Upper lobe of right lung (tissue), 1 donor: ENCODE measurements at places on chromosomes 13 and 19. TPM values are rescaled to one million over a fixed set of nuclear protein-coding genes. Genes with fewer than 3 reads are reported as not detected.

GRCh38 chr13:97435794-97436193, 1.8 kb downstream of the RAP2A start:
- H3K4me3 ChIP-seq = peak overlapping the region; percentile 85
- H3K36me3 ChIP-seq = no peaks in the 10 kb centered on the region
- H3K27ac ChIP-seq = no peak overlapping the region
- H3K27me3 ChIP-seq = no peaks in the 10 kb centered on the region
- H3K4me1 ChIP-seq = peaks cover 33% of the 10 kb centered on the region

Gene LENG9
- total RNA-seq = 7.2 TPM

GRCh38 chr19:39592381-39592780, 9.9 kb upstream of the LGALS13 start:
- no peak overlapping the region for H3K27ac ChIP-seq
- no peak for DNase-seq
- H3K4me3 ChIP-seq = no peak overlapping the region
- H3K36me3 ChIP-seq = no peaks in the 10 kb centered on the region
- no peaks in the 10 kb centered on the region for H3K27me3 ChIP-seq
- H3K4me1 ChIP-seq = no peaks in the 10 kb centered on the region

- H3K27me3 ChIP-seq = no peaks in the 10 kb centered on the region
- no peaks in the 10 kb centered on the region for H3K4me1 ChIP-seq
- no peak for DNase-seq
Measured at GRCh38 chr13:69947582-69947981, 160.0 kb upstream of the ATXN8OS start.

DNA sequence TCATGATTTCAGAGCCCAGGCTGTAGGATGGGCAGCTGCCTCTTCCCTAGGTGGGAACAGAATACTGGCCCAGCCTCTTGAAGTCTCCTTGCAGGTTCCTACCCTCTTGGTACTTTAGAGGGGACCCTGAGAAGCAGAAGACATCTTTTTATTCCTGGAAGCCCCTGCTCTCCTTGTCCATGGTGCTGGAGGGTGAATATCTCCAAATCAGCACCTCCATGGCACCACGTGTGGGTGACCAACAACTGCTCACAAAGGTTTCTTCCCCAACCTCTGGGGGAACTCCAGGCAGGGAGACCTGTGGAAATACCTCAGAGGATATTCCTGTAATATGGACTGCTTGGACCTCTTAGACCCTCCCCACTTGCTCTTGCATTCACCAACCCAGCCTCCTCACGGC, 48.1 kb upstream of the TSHZ3 start:
- H3K4me3 ChIP-seq = no peak overlapping the region
- H3K27me3 ChIP-seq = no peaks in the 10 kb centered on the region
- no peak overlapping the region for H3K27ac ChIP-seq
- H3K4me1 ChIP-seq = no peaks in the 10 kb centered on the region
- DNase-seq = no peak

GRCh38 chr19:39372941-39373340, 18.0 kb downstream of the PAF1 start:
- H3K4me3 ChIP-seq = no peak overlapping the region
- DNase-seq = peak; percentile 25
- peaks cover 77% of the 10 kb centered on the region for H3K36me3 ChIP-seq
- peaks cover 22% of the 10 kb centered on the region for H3K4me1 ChIP-seq
- no peaks in the 10 kb centered on the region for H3K27me3 ChIP-seq

GRCh38 chr19:38653028-38653571, 5.7 kb downstream of the ACTN4 start:
- peak overlapping the region; percentile 80 for H3K27ac ChIP-seq
- H3K36me3 ChIP-seq = peaks cover 4% of the 10 kb centered on the region
- no peaks in the 10 kb centered on the region for H3K27me3 ChIP-seq
- no peak overlapping the region for H3K4me3 ChIP-seq

DNA sequence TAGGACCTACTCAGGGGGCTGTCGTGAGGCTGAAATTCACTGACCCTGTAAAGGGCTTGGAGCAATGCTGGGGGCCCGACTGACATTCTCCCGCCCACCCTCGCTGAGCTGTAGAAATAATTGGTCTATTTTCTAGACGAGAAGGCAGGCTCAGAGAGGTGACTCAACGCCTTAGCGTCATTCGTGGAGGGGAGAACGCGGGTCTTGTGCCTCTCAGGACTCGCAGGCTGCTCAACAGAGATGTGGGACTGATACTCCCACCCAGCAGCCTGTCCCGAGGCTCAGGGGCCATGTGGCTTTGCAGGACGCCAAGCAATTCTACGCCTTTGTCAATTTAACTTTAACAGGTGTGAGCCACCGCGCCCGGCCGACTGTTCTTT, 23.6 kb upstream of the ASPDH start:
- no peaks in the 10 kb centered on the region for H3K36me3 ChIP-seq
- H3K4me1 ChIP-seq = no peaks in the 10 kb centered on the region
- peaks cover 11% of the 10 kb centered on the region for H3K27me3 ChIP-seq
- H3K4me3 ChIP-seq = no peak overlapping the region
- H3K27ac ChIP-seq = no peak overlapping the region
- DNase-seq = no peak

GRCh38 chr13:99565478-99566124, 64.3 kb downstream of the TM9SF2 start:
- no peaks in the 10 kb centered on the region for H3K4me1 ChIP-seq
- H3K27ac ChIP-seq = no peak overlapping the region
- no peak for DNase-seq
- H3K36me3 ChIP-seq = peaks cover 41% of the 10 kb centered on the region

GRCh38 chr19:1066251-1066747, 668 bp upstream of the ARHGAP45 start:
- H3K36me3 ChIP-seq = no peaks in the 10 kb centered on the region
- no peaks in the 10 kb centered on the region for H3K27me3 ChIP-seq
- H3K4me1 ChIP-seq = peaks cover 54% of the 10 kb centered on the region
- H3K4me3 ChIP-seq = peak overlapping the region; percentile 62

Gene CEACAM20
- total RNA-seq = 0.35 TPM

DNA sequence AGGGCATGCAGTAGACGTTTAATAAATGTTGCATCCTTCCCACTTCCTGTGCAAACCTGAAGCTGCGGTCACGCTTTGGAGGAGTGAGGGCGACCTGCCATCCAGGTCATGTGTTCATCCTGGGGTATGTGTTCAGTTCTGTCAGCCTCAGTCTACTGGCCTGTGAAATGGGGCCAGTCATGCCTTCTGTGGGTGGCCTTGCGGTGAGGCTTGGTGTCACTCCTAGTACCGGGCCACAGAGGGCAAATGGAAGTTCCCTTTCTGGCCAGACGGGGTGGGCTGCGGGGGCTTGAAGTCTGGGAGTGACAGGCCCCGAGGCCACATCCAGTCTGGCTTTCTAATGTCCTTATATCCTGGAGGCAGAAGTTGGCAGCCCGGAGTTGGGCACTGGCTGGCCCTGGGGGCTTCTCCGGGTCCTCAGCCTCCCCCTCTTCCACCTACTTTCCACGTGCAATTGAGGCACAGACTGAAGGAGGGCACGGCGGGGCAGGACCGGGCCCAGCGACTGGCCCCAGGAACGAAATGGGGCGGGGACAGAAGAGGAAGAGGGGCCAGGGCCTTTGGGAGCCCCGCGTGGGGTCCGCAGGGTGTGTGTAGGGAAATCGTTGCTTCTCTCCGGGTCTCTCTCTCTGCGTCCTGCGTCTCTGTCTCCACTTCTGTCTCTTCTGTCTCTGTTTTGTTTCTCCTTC, 11.1 kb downstream of the PDE4A start:
- peak overlapping the region; percentile 86 for H3K4me3 ChIP-seq
- peak overlapping the region; percentile 74 for H3K27ac ChIP-seq
- peak; percentile 82 for DNase-seq
- H3K36me3 ChIP-seq = no peaks in the 10 kb centered on the region

- DNase-seq = no peak
- no peak overlapping the region for H3K4me3 ChIP-seq
- H3K4me1 ChIP-seq = no peaks in the 10 kb centered on the region
- no peaks in the 10 kb centered on the region for H3K36me3 ChIP-seq
- H3K27ac ChIP-seq = no peak overlapping the region
Measured at GRCh38 chr13:67554286-67554685, 324.1 kb upstream of the PCDH9 start.

Gene ZNF541
- 0.26 TPM for total RNA-seq

DNA sequence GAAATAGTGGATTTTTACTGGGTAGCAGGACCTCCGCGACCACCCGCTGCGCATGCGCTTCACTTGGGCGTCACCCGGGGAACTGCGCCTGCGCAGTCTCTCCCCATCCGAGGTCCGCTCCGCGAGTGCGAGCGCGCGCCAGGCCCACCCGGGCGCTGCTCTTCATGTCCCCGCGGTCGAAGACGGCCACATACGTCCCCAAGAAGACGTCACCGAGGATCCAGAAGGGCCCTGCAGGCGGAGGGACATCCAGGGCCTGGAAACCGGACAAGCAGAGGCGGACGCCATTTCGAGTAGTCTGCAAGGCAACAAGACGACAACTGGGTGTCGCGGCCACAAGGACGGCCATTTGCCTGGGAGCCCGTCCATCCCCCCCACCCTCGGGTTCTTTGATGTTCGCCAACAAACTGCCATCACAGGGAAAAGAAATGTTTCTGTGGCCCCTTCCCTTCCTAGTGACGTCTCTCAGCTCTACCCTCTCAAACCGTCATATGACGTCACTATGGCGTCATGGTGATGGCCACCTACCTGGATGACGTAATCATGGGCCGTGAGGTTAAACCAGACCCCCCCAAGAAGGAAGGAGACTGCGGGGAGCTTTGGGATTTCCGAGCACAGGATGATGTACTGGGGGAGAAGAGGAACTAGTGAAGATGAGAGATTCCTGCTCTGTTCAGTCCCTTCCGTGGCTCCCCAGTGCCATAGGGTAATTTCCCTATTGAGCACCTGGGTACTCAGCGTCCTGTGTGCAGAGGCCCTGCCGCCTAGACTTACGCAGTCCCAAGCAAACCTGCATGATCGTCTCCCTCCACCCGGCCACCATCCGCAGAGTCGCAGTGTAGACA, 6.7 kb downstream of the NAPSA start:
- H3K36me3 ChIP-seq = no peaks in the 10 kb centered on the region
- H3K27ac ChIP-seq = peak overlapping the region; percentile 80
- H3K4me3 ChIP-seq = peak overlapping the region; percentile 56
- peak; percentile 84 for DNase-seq

Gene PEX11G
- total RNA-seq = 3.6 TPM

DNA sequence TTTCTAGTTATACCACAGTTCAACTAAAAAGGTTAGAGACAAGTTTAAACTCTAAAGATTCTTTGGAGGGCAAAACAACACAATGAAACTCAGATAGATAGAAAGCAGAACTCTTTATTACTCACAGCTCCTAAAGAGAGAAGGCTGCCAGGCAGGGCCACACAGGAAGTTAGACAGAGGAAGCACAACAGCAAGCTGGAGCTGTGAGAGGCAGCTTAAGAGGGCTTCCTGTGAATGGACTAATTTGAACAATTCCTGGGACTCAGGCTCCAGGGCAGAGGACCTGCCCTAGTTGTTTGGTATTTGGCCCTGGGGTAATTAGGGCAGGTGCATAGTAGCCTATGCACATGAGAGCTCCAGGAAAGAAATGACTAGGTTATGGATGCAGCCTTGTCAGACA, 803.6 kb downstream of the DIAPH3 start:
- DNase-seq = no peak
- no peak overlapping the region for H3K4me3 ChIP-seq
- no peak overlapping the region for H3K27ac ChIP-seq

DNA sequence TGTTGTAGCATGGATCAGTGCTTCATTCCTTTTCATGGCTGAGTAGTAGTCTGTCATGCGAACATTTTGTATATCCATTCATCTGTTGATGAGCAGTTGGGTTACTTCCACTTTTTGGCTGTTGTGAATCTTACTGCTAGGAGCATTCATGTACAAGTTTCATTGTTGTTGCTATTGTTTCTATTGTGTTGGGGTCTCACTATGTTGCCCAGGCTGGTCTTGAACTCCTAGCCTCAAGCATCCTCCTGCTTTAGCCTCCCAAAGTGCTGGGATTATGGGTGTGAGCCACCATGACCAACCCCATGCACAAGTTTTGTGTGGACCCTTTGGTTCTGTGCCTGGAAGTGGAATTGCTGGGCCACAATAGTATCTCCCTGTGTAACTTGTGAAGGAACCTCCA, 15.8 kb downstream of the SLC25A42 start:
- H3K4me3 ChIP-seq = no peak overlapping the region
- H3K27me3 ChIP-seq = no peaks in the 10 kb centered on the region
- no peaks in the 10 kb centered on the region for H3K4me1 ChIP-seq
- H3K27ac ChIP-seq = no peak overlapping the region

Gene CYP4F3
- total RNA-seq = 0.41 TPM

- no peaks in the 10 kb centered on the region for H3K36me3 ChIP-seq
- H3K27me3 ChIP-seq = no peaks in the 10 kb centered on the region
- H3K4me3 ChIP-seq = no peak overlapping the region
- no peak for DNase-seq
- no peaks in the 10 kb centered on the region for H3K4me1 ChIP-seq
Measured at GRCh38 chr13:109241160-109241559, 545.2 kb downstream of the IRS2 start.

Gene FXYD7
- 0.61 TPM for total RNA-seq

Gene SAMD1
- 45.9 TPM for total RNA-seq

Gene PBX4
- total RNA-seq = 3.4 TPM

- no peaks in the 10 kb centered on the region for H3K27me3 ChIP-seq
- DNase-seq = no peak
- no peaks in the 10 kb centered on the region for H3K4me1 ChIP-seq
- H3K27ac ChIP-seq = no peak overlapping the region
- no peaks in the 10 kb centered on the region for H3K36me3 ChIP-seq
Measured at GRCh38 chr13:103471896-103472295, 405.7 kb upstream of the SLC10A2 start.

DNA sequence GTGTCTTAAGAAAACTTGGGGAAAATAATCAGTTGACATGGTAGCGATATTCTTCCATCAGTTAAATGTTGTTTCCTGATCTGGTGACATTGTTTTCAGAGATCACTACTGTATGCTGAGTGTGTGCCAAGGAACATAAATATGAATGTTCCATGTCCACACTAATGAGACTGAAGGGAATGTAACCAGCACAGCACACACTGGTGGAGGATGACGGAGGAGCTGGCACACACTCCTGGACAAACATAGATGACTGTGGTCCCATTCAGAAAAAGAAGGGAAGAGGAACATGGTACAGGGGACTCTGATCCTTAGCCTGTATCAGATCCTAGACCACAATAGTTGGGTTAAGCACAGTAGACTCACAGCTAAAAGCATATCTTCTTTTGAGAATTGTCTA, 574.8 kb downstream of the MYO16 start:
- no peaks in the 10 kb centered on the region for H3K27me3 ChIP-seq
- no peak overlapping the region for H3K27ac ChIP-seq
- H3K4me3 ChIP-seq = no peak overlapping the region
- H3K36me3 ChIP-seq = no peaks in the 10 kb centered on the region
- no peak for DNase-seq

DNA sequence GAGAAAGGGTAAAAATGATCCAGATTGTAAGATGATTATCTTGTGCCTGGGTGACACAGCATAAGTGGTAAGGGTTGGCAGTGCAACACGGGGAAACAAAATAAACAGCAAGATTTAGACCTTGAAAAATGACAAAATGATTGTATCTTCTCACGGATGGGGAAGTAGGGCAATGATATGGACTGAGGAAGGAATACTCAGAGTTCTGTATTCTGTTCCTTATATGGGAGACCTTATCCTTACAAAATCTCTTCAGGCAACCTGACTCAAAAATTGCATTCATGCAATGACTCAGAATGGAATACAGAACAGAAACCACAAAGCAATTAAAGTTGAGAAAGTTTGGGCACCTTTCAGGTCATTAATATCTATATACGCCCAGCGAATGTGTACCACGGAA, 149.0 kb downstream of the HS6ST3 start:
- H3K4me1 ChIP-seq = no peaks in the 10 kb centered on the region
- H3K27me3 ChIP-seq = no peaks in the 10 kb centered on the region
- DNase-seq = no peak
- no peak overlapping the region for H3K27ac ChIP-seq

Gene IGFLR1
- 16.9 TPM for total RNA-seq

- no peak overlapping the region for H3K27ac ChIP-seq
- no peaks in the 10 kb centered on the region for H3K4me1 ChIP-seq
- no peaks in the 10 kb centered on the region for H3K36me3 ChIP-seq
- DNase-seq = no peak
- no peaks in the 10 kb centered on the region for H3K27me3 ChIP-seq
- no peak overlapping the region for H3K4me3 ChIP-seq
Measured at GRCh38 chr19:31597616-31598015, 248.4 kb upstream of the TSHZ3 start.

Gene NOVA2
- total RNA-seq = 21.2 TPM
